ENCODE measurements at places on chromosomes 12 and 14.

DNA sequence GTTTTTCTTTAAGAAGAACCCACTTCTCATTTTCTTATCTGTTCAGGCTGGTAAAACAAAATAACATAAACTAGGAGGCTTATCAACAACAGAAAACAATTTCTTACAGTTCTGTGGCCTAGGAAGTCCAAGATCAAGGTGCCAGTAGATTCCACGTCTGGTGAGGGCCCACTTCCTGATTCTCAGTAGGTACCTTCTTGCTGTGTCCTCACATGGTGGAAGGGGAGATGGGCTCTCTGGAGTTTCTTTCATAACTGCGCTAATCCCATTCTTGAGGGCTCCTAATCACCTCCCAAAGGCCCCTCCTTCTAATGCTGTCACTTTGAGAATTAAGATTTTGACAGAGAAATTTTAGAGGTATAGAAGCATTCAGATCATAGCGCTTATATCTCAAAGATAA, 33.4 kb downstream of the TXNRD1 start:
- DNase-seq: no peak

- peak; percentile 1 for DNase-seq
Measured at GRCh38 chr12:100926669-100927248, 132.2 kb downstream of the ANO4 start.

- no peak for DNase-seq
Measured at GRCh38 chr12:66733839-66734238, 55.0 kb upstream of the GRIP1 start.

- DNase-seq: no peak
Measured at GRCh38 chr12:105222284-105222655, 13.7 kb downstream of the APPL2 start.

DNA sequence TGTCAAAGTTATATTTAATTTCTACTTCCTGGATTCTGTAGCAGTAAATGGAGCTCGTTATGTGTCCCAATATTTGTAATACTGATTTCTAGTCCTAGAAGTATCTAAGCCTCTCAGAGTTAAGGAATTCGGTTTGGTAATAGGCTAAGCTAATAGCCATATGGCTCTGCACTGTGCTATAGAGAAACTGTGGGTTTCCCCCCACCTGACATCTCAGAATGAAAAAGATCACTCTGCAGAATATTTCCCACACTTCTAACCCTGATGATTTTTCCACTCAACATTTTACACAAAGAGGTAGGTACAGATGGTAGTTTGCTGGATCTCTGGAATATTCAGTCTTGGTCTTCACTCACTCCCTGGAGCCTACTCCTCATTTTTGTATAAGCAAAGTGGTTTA, 71.2 kb downstream of the BORCS5 start:
- DNase-seq: no peak

DNA sequence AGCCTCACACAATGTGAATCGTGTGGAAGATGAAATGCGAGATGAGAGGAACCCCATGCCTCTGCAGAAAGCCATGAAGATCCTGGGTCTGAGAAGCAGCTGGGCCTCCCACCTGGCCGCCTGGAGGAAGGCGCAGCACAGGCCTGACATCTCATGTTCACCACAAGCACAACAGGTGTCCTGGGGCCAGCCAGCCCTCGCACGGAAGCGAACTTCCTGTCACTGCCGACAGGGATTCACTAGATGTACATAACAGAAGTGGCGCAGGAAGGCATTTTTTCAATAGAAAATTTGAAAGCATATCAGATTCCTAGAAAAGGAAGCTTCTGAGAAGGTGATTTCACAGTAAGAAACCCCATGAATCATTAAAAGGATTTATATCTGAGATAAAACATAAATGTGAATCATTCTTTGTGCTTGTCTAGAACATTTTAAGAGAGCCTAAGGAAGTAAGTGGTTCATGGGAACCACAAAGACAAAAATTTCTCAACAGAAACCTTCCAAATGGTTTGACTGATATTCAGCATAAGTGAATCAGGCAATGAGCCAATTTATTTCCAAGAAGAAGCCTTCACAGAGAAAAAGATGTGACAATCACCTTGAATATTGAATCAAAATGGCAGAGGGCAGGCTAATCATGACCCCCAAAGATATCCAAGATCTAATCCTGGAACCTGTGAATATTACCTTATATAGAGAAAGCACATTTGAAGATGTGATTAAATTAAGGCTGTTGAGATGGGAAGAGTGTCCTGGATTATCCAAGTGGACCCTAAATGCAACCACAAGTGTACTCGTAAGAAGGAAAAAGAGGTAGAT, 311.9 kb downstream of the DUSP6 start:
- peak; percentile 94 for DNase-seq

DNA sequence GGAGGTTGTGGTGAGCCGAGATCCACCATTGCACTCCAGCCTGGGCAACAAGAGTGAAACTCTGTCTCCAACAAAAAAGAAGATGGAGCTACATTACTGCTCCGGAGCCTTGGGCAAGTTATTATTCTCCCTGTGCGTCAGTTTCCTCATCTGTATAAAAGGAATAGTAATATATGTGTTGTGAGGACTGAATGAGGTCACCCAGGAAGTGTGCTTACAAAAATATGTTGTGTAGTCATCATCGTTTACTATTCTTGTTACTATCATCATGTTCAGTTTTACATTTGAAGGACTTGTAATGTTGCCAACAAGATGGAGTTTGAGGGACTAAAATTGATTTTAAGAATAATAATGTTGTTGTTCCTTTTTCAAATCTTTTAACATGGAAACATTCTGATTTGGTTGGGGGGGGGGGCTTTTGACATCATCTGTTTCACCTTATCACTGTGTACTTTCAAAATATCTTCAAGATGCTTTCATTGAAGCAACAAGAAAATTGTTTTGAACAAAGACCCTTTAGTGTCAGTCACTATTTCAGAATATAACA, 156.8 kb downstream of the PDE3A start:
- no peak for DNase-seq

DNA sequence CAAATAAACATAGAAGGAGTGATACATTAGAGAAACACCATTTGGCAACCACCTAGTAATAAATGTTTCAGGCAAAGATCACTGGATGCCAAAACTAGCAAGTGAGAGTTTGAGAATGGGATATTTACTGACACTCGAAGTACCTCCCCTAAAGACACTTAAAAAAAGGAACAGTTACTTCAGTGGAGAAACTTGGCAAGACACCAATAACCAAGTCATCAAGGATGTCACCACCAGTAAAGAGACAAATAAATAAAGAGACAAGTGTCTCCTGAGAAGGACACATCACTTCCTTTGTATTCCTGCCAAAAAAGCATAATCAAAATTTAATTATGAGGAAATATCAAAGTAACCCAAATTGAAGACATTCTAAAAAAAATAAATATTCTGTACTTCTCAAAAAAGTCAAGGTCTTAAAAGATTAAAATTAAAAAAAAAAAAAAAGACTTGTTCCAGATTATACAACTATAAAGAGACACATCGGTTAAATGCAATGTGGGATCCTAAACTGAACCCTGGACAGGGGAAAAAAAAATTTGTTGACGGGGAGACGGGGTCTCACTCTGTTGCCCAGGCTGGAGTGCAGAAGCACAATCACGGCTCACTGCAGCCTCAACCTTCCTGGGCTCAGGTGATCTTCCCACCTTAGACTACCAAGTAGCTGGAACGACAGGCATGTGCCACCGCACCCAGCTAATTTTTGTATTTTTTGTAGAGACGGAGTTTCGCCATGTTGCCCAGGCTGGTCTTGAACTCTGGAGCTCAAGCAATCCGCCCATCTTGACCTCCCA, 26.4 kb downstream of the TM7SF3 start:
- DNase-seq: no peak

DNA sequence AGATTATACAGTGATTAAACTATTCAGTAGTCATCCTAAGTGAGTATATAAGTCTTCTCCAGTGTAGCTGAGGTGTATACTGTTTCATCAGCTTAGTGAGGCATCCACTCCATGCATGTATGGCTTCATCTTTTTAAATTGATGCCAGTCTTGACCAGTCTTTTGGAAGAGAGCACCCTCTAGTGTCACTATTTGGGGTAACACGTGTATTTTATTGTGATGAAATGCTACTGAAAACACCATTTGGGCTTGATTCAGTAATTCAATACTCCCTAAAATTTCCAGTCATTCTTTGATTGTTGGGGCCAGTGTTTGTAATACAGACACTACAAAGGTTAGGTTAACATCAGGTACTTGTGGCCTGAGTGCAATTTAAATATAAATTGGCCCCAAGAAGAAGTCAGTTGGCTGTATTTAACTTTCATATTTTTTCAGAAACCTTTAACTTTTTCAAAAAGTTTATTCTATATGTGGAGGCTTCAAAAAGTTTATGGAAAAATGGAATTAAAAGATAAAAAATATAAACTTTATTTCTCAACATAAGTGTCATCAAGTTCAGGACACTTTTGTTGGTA, 35.3 kb downstream of the MIPOL1 start:
- DNase-seq: peak; percentile 8

DNA sequence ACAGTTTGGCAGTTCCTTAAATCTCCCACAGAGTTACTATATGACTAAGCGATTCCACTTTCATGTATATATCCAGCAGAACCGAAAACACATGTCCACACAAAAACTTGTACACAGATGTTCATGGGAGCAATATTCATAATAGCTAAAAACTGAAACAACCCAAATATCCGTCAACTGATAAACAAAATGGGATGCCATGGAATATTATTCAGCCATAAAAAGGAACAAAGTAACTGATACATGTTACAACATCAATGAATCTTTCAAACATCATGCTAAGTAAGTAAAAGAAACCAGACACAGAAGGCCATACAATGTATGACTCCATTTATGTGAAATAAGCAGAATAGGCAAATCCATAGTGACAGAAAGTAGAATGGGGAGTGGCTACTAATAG, 80.2 kb upstream of the GPHB5 start:
- peak; percentile 6 for DNase-seq

- DNase-seq: peak; percentile 70
Measured at GRCh38 chr14:62179367-62180018, 417.3 kb downstream of the SNAPC1 start.

- no peak for DNase-seq
Measured at GRCh38 chr14:92800012-92800411, 5.9 kb downstream of the GOLGA5 start.

DNA sequence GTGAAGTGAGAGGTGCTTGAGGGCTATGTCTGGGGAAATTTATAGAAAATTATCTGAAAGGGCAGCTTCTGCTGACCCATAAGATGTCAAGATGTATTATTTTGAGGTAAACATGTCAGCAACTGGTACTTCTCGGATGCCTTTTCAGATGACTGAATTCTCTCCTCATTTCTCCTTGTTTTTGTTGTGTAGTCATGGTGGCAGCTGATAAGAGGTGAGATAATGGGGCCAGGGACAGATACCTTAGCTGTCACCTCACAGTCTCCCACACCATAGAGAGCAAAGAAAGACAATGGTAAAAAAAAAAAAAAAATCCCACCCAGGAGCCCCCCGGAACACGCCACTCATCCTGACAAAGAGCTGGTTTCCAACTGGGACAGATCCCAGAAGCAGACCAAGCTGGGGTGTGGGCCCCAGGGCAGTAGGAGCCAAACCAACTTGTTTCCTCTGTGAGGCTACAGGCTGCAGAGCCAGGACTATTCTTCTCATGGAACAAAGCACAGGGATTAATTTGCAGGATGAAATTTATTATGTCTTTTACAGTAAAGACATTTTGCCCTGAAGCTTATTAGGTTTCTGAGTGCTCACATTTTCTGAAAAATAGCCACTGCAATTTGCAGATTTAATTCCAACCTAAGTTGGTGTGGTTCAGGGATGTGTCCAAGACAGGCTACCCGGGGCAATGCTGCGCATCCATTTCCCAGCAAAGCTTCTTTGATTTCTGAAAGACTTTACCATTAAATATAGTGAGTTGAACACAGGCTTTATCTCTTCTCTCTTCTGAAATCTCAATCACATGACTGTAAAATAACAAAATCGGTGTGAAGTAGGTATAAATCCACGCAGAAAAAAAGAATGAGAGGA, 52.2 kb downstream of the NDUFA12 start:
- no peak for DNase-seq

GRCh38 chr12:94571556-94571955, 78.8 kb downstream of the TMCC3 start:
- DNase-seq: no peak

- no peak for DNase-seq
Measured at GRCh38 chr14:81767266-81767995, 233.8 kb upstream of the SEL1L start.

GRCh38 chr12:104677441-104678089, 220.8 kb downstream of the CHST11 start:
- no peak for DNase-seq

- DNase-seq: no peak
Measured at GRCh38 chr14:24903337-24903736, 146.6 kb downstream of the STXBP6 start.

DNA sequence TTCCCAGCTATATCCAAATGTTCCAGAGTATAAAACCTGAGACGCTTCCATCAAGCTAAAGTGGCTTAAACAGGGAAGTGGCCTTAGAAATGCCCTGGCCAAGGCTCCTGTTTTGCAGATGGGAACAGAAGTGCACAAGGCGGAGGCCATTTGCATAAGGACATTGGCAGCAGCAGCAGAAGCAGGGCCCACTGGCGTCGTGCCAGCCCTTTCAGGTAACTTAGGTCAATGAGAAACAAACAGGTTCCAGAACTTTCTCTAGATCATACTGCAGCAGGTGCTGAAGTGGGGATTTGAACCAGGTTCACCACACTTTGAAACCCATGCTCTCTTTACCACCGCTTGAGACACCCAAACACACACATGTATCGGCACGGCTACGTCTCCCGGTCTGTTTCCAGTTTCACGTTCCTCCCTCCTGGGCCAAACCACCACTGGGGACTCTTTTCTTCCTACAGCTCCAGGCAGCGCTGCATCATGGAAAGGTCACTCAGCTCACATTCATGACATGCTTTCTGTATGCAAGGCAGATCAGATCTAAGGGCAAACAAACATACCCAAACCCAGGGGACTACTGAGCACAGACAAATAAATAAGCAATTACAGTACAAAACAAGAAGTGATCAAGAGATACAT, 46.0 kb upstream of the PLEKHG6 start:
- peak; percentile 45 for DNase-seq

- no peak for DNase-seq
Measured at GRCh38 chr12:94699801-94700200, 49.4 kb upstream of the TMCC3 start.

DNA sequence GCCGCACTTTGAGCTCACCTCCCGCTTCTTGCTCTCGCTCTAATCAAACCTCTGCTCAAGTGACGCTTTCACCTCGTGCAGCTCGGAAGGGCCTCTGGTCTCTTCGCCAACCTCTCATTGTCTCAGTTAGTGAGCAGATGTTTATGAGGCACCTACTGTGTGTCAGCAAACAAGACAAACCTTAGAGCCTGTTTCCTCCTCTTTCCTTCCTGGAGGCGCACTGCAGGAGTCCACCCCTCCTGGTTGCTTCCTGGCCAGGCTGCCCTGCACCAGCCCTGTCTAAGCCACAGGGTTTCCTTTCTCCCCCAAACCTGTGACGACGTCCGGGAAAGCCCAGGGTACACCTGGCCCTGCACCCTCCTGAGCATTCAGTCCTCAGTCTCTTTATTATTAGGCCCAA, 84.2 kb downstream of the PHETA1 start:
- DNase-seq: no peak

All from GM12865 (cell line).